ENCODE measurements at places on chromosomes 4 and X.

DNA sequence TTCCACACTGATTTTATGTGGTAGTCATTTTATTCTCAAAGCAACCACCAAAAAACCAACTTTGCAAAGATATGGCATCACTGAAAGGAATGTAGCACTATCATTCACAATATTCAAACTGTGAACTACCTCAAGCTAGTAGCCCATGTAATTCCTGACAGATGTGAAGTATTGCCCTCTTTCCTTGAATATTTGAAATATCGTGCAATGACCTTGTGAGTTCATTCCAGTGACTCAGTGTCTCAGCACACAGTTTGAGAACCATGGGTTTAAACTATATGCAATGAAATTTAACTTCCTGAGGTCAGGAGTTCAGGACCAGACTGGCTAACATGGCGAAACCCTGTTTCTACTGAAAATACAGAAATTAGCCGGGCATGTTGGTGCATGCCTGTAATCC is 20.9 kb upstream of the IQCM start:
- DNase-seq, result no peak

GRCh38 chr4:87270144-87270543 is 49.7 kb upstream of the KLHL8 start:
- no peak for DNase-seq

GRCh38 chr4:182906786-182907185 is 10.4 kb downstream of the DCTD start:
- no peak for DNase-seq

GRCh38 chrX:80223982-80224579 is 196.2 kb upstream of the TENT5D start:
- no peak for DNase-seq

DNA sequence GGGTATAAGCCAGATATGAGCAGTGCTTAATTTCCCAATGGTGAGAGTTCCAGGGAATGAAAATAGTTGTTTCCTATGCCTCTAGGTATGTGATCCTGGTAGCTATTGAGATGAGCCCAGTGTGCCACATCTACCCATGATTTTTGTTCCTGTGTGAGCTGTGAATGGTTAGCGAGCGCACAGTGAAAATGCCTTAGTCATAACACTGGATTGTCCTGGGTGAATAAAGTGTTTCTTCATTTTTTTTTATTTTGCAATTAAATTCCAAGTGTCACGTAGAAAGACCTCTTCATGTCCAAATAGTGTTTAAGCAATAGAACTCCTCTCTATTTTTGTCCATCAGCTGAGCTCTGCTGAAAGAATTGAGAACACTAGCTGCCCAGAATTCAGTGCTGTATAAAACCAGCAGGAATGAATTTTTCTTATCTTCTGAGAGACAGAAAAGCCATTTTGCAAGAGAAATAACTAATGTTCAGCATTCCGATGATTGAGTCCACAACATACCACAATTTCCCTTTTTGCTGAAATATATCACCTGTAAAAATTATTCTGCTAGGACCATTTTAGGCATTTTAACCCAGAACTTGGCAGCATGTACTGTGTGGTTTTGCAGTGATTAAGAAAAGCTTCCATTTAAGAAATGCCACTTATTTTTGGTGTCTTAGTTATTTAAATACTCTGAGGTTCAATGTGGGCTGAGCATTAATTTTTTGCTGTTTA is 5.6 kb downstream of the MAOA start:
- no peak for DNase-seq

DNA sequence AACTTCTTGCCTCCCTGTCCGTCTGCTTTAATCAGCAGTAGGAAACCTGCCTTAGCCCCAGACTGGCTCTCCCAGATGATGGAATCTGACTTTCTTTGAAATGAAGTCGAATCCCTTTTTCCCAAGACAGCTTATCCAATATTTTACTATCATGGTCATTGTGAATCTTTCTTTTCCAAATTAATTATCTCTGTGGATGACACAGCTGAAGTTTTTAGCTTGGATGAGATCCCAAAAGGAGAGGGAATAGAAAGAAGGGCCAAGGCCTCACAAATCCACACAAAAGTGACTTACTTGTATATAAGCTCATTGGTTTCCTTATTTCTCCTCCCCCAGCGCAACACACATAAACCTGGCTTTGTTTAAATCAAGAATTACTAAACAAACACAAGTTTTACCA is 100.6 kb downstream of the RASL11B start:
- no peak for DNase-seq

DNA sequence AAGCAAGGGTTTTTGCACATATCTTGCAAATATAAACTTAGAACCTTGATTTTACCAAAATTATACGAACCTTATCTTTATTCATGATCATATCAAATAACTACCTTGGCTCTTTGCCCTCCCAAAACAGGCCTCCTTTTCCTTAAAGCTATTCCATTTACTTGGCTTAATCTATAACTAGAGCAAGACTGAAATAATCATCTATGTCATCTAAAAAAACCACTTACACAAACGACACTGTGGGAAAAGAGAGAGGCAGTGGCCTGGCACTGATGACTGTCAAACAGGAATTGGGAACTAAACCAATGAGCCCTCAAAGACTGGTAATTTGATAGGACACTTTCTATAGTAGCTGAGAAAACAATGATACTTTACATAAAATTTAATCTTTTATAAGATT is 11.7 kb upstream of the PTPN13 start:
- no peak for DNase-seq

GRCh38 chr4:25687773-25688172 is 32.1 kb downstream of the SLC34A2 start:
- DNase-seq, result no peak

DNA sequence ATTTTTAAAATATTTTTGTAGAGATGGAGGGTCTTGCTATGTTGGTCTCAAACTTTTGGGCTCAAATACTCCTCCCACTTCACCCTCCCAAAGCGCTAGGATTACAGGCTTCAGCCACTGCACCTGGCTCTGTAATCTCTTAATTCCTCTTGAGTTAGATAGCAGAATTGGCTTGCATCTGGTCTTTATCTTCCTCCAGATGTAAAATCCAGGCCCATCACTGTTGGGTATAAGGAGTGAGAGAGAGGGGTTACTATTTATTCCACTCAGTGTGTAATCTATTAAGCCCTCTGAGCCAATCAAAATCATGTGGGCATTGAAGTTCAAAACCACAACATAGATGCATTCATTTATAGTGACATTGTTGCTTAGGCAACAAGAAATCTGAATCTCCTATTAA is 33.9 kb downstream of the ANK2 start:
- DNase-seq, result no peak

DNA sequence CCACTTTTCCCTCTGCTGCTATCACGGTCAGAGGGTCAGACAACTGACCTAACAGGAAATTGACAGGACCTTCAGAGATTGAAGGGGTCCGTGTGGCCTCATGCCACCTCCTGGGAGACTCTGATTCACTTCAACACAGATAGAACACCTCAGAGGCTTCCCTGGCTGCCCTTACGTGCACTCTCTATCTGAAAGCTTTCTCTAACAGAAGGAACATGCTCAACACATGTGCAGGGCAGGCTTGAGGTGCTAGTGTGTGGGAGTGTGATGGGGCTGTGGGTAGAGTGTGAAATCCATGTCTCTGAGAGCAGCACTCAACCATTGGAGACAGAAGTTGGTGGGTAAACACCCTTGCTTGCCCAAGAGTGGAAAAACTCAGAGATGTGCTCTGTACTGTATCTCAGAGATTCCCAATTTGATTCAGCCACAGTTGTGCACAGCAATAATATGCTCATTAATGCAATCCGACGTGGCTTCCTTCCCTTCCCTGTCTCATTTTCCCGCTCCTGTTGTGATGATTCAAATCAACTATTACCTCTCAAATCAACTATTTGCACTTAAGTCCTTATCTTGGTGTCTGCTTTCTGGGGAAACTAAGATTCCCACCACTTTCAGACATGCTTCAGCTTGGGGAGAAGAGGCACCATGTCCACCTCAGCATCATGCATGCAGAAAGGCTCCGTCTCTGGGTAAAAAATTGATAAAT is 62.0 kb upstream of the MAGEB2 start:
- DNase-seq, result no peak

- DNase-seq, result no peak
Observed at GRCh38 chr4:126004941-126005340, 690.2 kb downstream of the FAT4 start.

GRCh38 chr4:155353923-155354540 is 22.7 kb downstream of the MAP9 start:
- DNase-seq, result peak; percentile 47

DNA sequence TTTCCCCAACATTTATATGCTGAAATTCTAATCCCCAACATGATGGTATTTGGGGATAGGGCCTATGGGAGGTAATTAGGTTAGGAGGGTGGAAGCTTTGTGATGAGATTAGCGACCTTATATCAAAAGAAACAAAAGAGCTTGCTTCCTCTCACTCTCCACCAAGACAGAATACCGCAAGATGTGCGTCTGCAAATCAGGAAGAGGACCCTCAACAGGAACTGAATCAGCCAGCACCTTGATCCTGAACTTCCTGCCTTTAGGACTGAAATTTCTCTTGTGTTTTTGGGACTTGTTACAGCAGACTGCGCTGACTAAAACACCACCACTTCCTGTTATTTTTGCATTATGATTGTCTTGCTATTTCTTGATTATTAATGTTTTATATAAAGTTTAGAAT is 1889.4 kb downstream of the C4orf33 start:
- no peak for DNase-seq

- DNase-seq, result no peak
Observed at GRCh38 chr4:128220286-128221235, 67.1 kb downstream of the PGRMC2 start.

DNA sequence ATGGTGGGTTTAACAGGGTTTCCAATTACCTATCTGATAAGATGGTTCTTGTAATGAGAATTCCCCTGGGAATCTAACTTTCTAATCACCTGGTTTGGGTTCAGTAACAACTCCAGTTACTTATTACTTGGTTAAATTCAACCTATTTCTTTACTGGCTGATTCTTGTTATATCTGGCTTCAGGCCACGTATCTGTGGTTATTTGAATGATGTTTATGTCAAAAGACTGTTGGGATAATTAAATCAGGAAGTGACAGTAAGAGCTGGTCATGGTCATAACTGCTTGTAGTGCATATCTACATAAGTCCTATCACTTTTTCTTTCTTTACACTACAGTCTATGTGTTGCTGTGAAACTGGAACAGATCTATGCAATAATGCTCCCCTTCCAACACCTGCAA is 108.1 kb downstream of the MID1 start:
- DNase-seq, result no peak

DNA sequence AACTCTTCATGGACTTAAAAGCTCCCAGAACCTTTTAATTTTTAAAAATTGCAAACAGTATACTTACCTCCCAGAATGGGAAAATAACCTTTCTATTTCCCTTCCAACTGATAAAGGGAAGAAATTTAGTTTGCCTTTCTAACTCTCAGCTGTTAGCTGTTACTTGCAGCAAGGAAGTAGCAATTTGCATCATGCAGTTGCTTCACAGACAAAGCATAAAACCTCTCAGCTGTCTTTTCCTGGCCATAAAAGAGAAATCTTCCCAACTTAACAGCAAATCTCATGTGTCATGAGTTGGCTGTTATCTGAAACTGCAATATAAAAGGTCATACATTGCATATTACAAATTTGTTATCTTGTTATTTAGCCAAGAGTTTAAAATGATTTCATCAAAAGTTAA is 18.4 kb downstream of the C4orf17 start:
- DNase-seq, result no peak

DNA sequence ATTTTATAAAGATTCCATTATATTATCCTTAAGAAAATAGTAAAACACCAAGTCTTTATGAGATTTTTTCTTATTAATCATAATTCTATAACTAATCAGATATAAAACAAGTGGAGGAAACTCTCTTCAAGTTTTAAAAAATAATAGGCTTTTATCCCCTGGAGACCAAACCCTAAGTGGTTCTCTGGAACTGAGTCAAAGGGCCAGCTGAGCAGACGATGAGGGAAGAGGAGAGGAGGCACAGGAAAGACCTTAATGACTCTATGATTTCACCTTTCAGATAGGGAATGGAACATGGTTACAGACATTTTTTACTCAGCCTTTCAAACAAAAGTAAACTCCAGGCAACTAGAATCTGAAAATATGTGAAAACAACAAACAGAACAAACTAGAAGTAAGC is 201.8 kb downstream of the SLC39A8 start:
- no peak for DNase-seq
